ENCODE measurements at places on chromosomes 13 and 19. TPM values are rescaled to one million over a fixed set of nuclear protein-coding genes. Genes with fewer than 3 reads are reported as not detected.
A peak's percentile ranks its signal among the peaks of the same experiment; 100 is the strongest.

- H3K4me1 ChIP-seq = peaks cover 13% of the 10 kb centered on the region
- no peak for DNase-seq
- H3K27ac ChIP-seq = no peak overlapping the region
- H3K4me3 ChIP-seq = no peak overlapping the region
Observed at GRCh38 chr13:43273362-43273761, 250.0 kb downstream of the DNAJC15 start.

- no peak for DNase-seq
- H3K4me1 ChIP-seq = no peaks in the 10 kb centered on the region
- no peaks in the 10 kb centered on the region for H3K36me3 ChIP-seq
- H3K27ac ChIP-seq = no peak overlapping the region
Observed at GRCh38 chr13:102323012-102323411, 78.8 kb downstream of the FGF14 start.

DNA sequence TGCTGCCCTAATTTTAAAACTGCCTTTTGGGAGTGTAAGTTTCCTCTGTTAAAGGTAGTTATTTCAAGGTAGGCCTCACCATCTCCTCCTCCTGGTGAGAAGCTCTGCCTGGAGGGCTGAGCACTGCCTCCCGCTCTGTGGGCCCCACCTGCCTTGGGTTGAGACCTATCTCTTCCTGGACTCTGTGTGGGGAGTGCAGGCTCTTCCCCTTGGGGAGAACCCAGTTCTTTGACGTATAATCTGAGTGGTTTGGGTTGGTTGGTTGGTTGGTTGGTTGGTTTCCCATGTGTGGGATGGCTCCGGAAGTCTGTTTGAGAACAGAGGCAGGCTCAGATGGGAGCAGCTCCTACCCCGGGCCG lies 39.1 kb downstream of the ACTN4 start:
- no peak for DNase-seq
- peaks cover 29% of the 10 kb centered on the region for H3K36me3 ChIP-seq
- no peak overlapping the region for H3K4me3 ChIP-seq
- H3K27me3 ChIP-seq = no peaks in the 10 kb centered on the region
- H3K27ac ChIP-seq = peak overlapping the region; percentile 99

DNA sequence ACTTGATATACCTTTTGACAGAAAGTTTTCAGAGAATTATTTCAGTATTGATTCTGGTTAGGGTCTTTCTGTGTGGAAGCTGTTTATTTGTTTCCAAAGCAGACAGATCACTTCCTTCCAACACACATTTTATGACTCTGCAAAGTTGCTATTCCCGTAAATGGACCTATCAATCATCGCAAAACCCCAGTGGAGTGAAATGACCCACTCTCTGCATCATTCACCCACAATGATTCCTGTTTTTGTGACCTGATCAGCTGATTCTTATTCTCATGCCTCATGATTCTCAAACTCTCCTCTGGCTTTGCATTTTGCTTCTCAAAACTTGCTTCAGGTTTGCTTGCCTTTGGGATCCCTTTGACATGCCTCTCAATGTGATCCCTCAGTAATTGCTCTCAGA lies 453.7 kb downstream of the PCDH17 start:
- H3K4me1 ChIP-seq = no peaks in the 10 kb centered on the region
- no peak overlapping the region for H3K4me3 ChIP-seq
- H3K36me3 ChIP-seq = no peaks in the 10 kb centered on the region
- DNase-seq = no peak
- H3K27me3 ChIP-seq = no peaks in the 10 kb centered on the region

The OR7A17 gene
- not detected for polyA plus RNA-seq

All from large intestine (tissue), 12 donors.